ENCODE measurements at places on chromosomes 16 and 17.

DNA sequence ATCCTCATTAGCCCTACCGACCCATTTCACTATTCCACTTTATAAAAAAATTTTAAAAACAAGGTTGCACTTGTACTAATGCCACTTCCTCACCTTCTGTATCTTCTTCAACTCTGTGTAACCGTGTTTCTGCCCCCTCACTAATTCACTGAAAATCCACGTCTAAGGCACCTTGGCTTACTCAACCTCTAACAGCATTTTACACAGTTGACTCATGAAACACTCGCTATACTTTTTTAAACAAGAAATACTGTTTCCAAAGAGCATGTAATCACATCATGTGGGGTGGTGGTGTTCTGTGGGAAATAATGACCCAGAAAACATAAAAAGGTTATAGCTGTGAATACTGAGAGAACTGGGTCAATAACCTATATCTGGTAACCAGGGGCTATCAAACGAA lies 79.9 kb downstream of the NCOR1 start:
- no peak for DNase-seq

GRCh38 chr16:85127379-85127723 lies 15.1 kb upstream of the CIBAR2 start:
- DNase-seq: no peak

GRCh38 chr17:77579682-77580081 lies 378.8 kb upstream of the TNRC6C start:
- no peak for DNase-seq

DNA sequence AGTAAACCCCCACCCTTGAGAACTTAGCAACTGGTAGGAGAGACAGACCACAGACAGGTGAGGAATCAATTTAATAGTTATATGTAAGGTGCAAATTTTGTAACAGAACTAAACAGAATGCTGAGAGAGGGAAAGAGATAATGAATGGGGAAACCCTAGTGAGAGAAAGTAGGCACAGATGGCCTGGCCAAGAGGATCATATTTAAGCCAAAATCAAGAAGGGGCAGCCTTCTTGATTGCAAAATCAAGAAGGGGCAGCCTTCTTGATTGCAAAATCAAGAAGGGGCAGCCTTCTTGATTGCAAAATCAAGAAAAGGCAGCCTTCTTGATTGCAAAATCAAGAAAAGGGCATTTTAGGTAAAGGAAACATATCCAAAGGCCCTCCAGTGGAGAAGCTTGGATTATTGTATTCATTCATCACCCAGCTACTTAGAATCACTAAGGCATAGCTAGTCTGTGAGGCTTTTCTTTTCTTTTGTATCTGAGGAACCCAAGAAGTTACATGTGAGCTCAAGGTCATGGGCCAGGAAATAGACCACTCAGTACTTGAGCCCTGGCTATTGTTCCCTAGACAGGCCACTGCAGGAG lies 190.6 kb downstream of the CYLD start:
- DNase-seq: no peak

- DNase-seq: no peak
Observed at GRCh38 chr16:4935241-4935855, 1.6 kb downstream of the PPL start.

- DNase-seq: no peak
Observed at GRCh38 chr17:45096141-45096540, 35.0 kb downstream of the NMT1 start.

- no peak for DNase-seq
Observed at GRCh38 chr16:22848451-22848850, 34.5 kb downstream of the HS3ST2 start.

GRCh38 chr17:7063518-7064094 lies 16.4 kb downstream of the CLEC10A start:
- DNase-seq: no peak

DNA sequence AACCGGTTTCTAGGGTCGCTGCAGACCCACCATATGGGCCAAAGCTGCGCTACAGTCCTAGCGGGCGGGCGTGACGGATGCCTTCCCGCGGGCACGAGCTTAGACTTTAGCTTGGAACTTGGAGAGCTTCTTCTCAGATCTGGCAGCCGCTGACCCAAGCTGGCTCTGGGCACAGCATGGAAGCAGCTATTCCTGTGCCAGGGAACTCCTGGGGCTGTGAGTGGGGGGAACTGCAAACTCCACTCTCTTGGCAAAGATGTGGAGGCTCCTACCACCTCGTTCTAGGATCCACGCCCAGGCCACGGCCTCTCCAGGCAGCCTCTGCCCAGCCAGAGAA lies 8.8 kb downstream of the FAAP100 start:
- no peak for DNase-seq

GRCh38 chr17:45077643-45078042 lies 16.5 kb downstream of the NMT1 start:
- no peak for DNase-seq

- peak; percentile 40 for DNase-seq
Observed at GRCh38 chr16:11356573-11357331, 11.5 kb downstream of the RMI2 start.

DNA sequence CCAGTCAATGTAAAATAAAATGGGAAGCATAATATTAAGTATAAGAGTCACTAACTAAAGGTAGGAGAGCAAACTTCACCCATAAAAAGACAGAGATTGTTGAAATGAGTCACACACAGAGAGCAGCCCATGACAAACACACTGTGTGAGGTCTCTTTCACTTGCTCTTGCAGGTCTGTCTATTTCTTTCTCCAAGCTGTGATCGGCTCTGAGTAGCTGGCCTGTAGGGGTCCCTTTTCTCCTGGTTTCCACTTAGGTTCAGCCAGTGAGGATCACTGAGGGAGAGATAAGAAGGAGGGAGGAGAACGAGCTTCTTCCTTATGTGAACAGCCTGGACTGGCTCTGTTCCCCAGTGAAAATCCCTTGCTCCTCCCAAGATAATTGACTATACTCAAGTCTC lies 133.7 kb upstream of the HS3ST3A1 start:
- no peak for DNase-seq

- no peak for DNase-seq
Observed at GRCh38 chr17:38550661-38551060, 55.1 kb downstream of the SRCIN1 start.

DNA sequence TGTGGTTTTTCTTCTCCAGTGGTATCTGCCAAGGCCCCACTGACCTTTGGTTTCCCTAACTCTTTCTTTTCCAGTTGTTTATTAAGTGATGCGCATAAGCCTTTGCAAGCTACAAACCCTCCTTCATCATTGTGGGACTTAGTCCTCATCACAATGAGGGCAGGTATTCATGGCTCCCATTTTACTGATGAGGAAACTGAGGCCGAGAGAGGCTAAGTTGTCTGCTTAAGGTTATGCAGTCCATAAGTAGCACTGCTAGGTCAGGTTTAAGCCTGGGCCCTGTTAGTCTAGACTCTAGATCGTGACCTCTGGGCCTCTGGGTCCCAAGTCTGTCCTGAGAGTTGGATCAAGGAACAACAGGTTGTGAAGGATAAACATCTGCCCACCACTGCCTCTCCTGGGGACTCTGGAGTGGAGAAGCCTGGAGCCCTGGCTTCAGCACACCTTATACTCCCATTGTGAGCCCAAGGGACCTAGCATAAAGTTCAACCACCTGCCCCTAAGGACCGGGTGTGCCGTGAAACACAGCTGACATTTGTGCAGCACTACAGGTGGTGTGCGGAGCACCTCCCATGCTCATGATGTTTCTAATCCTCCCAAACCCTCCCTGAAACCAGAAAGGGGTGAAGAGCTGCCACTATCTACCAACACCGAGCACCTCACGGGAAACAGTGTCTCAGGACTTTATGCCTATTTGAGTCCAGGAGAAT lies 5.2 kb upstream of the KCNH6 start:
- DNase-seq: no peak

- no peak for DNase-seq
Observed at GRCh38 chr17:28413804-28414203, 7.8 kb upstream of the SLC46A1 start.

DNA sequence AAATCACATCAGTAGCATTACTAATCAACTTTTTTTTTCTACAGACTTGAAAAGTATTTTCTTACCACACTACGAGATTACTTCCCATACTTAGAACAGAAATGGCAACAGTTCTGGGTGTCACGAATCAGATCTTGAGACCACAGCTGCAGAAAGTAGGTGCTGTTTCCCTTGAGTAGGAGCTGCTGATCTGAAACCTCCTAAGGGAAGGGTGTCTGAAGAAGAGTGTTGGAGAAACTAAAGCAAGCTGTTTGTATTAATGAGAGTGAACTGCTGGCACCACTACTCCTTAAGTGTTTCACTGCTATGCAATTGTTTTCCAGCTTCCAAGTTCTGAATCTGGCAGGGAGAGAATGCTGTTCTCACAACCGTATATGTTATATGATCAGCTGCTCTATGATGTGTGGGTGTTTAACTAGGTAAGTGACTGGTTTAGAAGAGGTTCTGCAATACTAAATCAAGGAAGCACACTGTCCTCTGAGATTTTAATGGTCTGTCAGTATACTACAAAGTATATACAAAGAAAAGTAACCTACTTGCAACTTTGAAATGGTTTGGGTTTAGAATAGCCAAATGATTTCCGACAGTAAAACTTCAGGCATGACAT lies 3.3 kb downstream of the ZNF652 start:
- DNase-seq: no peak

GRCh38 chr17:17535957-17536356 lies 39.8 kb upstream of the RASD1 start:
- DNase-seq: peak; percentile 31

DNA sequence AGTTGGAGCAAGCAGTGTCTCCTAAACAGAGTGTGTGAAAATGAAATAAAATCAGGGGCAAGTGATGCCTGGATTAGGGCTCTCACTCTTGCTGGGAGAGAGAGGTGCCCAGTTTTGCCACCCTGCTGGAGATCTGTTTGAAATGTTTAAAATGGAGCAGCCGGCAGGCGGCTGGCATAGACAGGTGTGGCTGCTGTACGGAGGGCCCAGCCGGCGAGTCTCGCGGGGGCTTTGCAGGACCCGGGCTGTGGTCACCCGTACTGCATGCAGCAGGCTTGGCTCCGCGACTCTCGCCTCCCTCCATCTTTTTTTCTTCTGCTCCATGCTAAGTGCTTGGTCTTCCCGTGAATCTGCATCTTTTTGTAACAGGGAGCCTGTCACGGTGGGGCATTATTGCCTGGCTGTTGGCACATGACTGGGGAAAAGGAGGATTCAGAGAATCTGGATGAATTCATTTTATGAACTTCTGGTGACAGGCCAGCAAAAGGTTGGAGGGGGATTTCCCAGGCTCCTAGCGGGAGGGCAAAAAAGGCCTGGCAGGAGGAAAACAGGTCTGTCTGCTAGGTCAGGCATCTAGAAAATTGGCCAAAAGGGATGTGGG lies 1.8 kb downstream of the ZNRF1 start:
- DNase-seq: peak; percentile 12

GRCh38 chr17:62791235-62791734 lies 16.8 kb downstream of the MARCHF10 start:
- no peak for DNase-seq

GRCh38 chr16:26491101-26491670 lies 575.5 kb upstream of the C16orf82 start:
- DNase-seq: no peak

DNA sequence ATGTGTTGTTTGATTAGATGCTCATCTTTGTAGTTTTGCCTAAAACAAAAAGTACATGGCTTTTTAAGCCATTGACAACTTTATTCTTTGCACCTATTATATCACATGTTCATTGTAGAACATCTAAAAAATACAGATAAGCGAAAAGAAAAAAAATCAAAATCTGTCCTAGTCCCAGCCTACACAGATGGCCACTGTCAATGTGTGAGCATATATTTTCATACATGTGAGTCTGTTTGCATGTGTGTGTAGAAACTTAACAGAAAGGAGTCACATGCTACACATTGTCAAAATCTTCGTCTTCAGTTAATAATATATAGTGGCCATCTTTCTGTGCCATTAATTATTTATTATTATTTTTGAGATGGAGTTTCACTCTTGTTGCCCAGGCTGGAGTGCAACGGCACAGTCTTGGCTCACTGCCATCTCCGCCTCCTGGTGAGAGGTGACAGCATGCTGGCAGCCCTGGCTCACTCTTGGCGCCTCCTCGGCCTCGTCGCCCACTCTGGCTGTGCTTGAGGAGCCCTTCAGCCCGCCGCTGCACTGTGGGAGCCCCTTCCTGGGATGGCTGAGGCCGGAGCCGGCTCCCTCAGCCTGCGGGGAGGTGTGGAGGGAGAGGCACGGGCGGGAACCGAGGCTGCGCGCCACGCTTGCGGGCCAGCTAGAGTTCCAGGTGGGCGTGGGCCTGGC lies 68.5 kb upstream of the AMZ2 start:
- DNase-seq: no peak

GRCh38 chr16:20538181-20538580 lies 38.0 kb downstream of the ACSM2B start:
- DNase-seq: no peak

DNA sequence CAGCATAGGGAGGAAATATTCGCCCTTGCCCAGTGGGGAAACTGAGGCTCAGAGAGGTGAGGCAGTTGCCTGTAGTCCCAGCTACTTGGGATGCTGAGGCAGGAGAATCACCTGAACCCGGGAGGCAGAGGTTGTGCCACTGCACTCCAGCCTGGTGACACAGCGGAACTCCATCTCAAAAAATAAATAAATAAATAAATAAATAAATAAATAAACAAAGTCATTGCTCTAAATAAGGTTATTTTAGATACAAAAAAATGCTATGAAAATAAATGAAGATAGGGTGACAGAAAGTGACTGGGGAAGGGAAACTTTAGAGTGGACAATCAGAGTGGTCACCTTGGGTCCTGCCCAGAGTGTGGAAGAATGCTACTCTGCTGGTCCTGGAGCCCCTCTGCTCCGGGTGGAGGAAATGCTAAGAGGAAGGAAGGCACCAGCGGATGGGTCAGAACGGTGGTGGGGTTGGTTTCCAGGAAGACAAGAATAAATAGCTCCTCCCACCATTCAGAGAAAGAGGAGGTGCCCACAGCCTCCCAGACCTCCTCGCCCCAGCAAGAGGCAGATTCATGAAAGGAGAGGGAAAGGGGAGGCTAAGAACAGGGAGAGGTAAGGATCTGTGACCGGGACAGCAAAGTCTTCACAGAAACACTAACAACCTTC lies 17.6 kb downstream of the TRPV3 start:
- DNase-seq: no peak

- DNase-seq: peak; percentile 69
Observed at GRCh38 chr16:4474192-4474961, at the start of gene NMRAL1. NMRAL1 (minus strand) TSS chr16:4474625; CDS start chr16:4474132, 493 bp downstream.

DNA sequence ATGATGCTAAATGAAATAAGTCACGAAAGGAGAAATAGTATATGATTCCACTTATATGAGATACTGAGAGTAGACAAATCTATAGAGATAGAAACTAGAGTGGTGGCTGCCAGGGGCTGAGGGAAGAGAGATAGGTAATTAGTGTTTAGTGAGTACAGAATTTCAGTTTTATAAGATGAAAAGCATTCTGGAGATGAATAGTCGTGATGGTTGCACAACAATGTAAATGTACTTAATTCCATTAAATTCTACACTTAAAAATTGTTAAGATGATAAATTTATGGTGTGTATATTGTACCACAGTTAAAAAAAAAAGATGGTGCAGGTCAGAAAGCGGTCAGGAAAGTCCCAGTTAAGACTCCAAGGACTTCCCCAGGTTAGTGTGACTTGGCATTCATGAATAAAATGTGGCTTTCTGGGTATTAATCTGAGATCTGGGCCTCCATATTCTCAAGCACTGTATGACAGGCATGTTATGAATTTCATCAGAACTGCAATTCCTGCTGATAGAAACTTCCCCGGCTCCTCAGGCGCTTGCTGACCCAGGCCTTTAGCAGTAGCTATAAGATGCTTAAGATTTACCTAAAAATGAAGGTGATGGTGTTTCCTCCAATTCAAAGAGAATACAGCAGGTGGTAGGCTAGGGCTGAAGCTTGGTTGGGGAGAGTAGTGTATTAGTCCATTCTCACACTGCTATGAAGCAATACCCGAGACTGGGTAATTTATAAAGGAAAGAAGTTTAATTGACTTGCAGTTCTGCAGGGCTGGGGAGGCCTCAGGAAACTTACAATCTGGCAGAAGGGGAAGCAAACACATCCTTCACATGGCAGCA lies 115.3 kb upstream of the SOX9 start:
- no peak for DNase-seq

All from substantia nigra (tissue), 51 donors.